Common myeloid progenitor, CD34-positive (primary cell): ENCODE measurements at places on chromosomes 16 and 17.

DNA sequence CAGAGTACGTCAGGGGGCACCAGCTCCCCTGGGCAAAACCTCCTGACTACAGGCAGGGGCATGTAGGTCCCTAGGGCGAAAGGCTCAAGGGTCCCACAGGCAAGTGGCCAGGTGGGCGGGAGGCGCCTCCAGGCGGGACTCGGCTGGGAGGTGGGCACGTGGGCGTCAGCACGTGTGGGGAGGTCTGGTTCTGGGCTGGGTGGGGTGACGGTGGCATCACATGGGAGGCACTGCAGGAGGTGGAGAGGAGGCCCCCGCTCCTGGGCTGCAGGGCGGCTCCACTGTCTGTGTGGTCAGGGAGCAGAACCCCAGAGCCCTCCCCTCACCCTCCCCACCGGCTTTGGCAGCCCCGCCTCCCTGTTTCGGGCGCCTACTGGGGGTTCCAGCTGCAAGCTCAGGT, 52.7 kb downstream of the ACTG1 start:
- DNase-seq: no peak
- peaks cover 12% of the 10 kb centered on the region for H3K36me3 ChIP-seq
- H3K27ac ChIP-seq: no peak overlapping the region
- H3K4me1 ChIP-seq: peaks cover 26% of the 10 kb centered on the region

- no peaks in the 10 kb centered on the region for H3K27me3 ChIP-seq
- no peaks in the 10 kb centered on the region for H3K4me1 ChIP-seq
- no peak overlapping the region for H3K27ac ChIP-seq
These were observed 2.5 kb downstream of the KRTAP9-6 start for GRCh38 chr17:41267711-41268110.

DNA sequence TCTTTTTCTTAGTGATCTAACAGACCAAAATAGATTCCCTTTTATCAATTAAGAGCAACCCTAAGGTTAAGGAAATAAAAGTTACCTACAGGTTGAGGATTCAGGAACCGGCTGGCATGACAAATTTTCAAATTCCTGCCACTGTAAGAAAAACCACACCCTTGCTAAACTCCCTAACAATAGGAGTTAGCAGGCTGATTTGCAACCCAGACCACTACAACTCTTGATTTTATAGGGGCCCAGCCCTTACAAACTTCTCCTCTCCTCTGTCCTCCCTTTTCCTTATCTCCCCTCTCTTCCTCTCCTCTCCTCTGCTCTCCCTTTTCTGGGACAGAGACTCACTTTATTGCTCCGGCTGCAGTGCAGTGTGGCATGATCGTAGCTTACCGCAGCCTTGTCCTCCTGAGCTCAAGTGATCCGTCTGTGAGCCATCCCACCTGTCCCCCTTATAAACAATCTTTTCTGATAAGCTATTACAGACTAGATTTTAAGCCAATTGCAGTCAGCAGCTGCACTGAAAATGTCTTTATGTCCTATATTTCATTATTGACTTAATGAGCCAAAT, 418.9 kb downstream of the CDH8 start:
- H3K27me3 ChIP-seq: no peaks in the 10 kb centered on the region
- no peak overlapping the region for H3K4me3 ChIP-seq
- DNase-seq: no peak
- H3K4me1 ChIP-seq: no peaks in the 10 kb centered on the region

- H3K4me1 ChIP-seq: peaks cover 9% of the 10 kb centered on the region
- H3K4me3 ChIP-seq: no peak overlapping the region
- no peak for DNase-seq
- H3K36me3 ChIP-seq: no peaks in the 10 kb centered on the region
These were observed 87.7 kb downstream of the KCNJ12 start for GRCh38 chr17:21463779-21464407.

DNA sequence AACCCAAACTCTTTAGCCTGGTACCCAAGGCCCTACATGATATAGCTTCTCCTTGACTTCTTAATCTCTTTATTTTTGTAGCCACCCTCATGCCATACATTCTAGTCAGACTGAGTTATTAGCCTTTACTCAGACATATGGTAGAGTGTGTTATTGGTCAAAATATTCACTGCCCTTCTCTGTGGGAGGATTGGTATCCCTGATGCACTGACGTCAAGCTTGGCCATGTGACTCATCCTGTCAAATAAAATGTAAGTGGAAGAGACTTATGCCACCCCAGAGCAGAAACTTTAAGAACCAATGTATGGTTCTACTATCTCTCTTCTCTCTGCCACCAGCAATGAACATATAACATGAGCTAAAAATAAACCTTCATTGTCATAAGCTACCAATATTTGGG, 12.2 kb upstream of the BEAN1 start:
- H3K4me3 ChIP-seq: no peak overlapping the region
- no peaks in the 10 kb centered on the region for H3K36me3 ChIP-seq

DNA sequence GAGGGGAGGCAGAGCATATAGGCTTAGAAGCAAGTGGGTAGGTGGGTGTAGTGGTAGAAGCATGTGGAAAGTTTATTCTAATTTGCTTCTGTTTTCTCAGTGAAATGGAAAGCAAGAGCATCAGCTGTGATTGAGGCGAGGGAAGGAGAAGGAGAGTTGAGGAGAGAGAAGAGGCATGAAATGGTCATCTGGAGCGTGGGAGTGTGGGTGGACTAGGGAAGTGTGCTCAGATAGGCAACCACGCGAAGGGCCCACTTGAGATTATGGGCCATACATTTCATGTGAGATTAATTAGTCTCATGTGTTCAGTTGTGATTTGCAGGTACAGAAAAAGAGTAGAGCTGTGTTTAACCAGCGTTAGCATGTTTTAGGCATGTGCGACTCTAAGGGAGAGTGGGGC, 20.8 kb upstream of the CDC6 start:
- H3K4me1 ChIP-seq: no peaks in the 10 kb centered on the region
- H3K36me3 ChIP-seq: peaks cover 58% of the 10 kb centered on the region
- DNase-seq: no peak
- H3K27me3 ChIP-seq: no peaks in the 10 kb centered on the region

DNA sequence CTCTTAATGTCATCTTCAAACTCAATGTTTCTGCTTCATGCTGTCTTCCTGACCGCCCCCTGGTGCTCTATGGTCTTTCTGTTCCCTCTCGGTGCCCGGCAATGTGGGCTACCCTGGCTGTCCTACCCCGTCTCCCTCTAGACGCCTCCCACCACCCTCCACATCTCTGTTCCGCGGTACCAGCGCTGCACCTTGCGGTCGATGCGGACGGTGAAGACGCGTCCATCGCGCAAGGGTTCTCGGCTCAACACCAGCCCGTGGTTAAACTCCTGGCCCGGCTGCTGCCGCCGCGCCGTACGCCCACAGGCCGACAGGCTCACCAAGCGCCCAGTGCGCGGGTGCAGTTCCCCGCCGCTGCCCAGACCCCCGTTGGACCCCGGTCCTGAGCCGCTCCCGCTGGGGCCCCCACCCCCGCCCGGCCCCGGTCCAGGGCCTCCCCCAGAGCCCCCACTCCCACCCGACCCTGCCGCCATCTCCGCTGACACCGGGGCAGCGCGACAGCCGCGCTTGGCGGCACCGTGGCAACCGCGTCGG, at the start of gene NEURL4:
Gene NEURL4, minus strand, starts transcription at position 496 of the 534 bp plus-strand sequence. Its CDS starts 23 bp downstream, at position 473.
- peak within 1 kb of the TSS; percentile 92 for H3K4me3 ChIP-seq
- H3K4me1 ChIP-seq: peaks cover 5% of the 10 kb centered on the region
- no peak for DNase-seq
- no peaks in the 10 kb centered on the region for H3K36me3 ChIP-seq
- no peaks in the 10 kb centered on the region for H3K27me3 ChIP-seq
